NCI-H2081 (cell line): ENCODE measurements at places on chromosomes 6 and 20.
A peak's percentile ranks its signal among the peaks of the same experiment; 100 is the strongest.

GRCh38 chr6:109963598-109964170 is 14.4 kb upstream of the GPR6 start:
- DNase-seq = no peak

- no peak for DNase-seq
Observed at GRCh38 chr6:149888093-149888492, 9.8 kb downstream of the RAET1E start.

GRCh38 chr20:20083807-20084206 is 31.5 kb downstream of the CFAP61 start:
- DNase-seq = peak; percentile 83

GRCh38 chr6:114998492-114998891 is 655.7 kb upstream of the HS3ST5 start:
- DNase-seq = no peak

DNA sequence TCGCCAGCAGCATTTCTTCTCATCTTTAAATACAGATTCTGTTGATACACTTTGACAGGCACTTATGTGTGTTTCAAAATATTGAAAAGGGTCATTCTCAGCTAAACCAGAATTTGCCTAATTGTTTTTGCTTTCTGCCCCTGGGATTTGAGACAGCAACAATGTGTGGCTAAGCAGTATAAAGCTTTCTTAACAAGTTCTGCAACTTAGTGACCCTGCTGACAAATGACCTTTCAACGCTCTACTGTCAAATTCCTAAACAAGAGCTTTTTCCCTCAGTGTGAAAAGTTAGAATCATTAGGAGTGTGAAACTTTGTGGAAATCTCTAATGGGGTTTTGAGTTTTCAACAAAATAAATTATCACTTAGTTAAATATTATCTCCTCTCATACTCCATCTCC is 414.6 kb downstream of the RFPL4B start:
- no peak for DNase-seq

DNA sequence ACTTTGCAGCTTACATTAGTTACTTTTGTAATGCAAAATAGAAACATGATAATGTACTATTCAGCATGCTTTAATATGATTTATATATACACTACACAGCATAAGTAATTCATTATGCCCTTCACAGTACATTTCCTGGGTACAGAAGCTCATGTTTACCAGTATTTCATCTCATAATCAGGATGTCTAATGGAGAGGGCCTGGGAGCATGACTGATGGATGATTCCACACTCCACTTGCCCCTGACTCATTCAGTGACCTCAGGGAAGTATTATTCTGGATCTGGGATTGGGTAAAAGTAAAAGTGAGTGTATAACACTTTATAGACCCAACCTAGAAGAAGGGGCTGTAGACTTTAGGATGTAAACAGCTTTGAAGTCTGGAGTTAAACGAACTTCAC is 31.4 kb upstream of the BACH2 start:
- DNase-seq = no peak

- no peak for DNase-seq
Observed at GRCh38 chr20:50373674-50374286, 136.4 kb upstream of the PTPN1 start.

DNA sequence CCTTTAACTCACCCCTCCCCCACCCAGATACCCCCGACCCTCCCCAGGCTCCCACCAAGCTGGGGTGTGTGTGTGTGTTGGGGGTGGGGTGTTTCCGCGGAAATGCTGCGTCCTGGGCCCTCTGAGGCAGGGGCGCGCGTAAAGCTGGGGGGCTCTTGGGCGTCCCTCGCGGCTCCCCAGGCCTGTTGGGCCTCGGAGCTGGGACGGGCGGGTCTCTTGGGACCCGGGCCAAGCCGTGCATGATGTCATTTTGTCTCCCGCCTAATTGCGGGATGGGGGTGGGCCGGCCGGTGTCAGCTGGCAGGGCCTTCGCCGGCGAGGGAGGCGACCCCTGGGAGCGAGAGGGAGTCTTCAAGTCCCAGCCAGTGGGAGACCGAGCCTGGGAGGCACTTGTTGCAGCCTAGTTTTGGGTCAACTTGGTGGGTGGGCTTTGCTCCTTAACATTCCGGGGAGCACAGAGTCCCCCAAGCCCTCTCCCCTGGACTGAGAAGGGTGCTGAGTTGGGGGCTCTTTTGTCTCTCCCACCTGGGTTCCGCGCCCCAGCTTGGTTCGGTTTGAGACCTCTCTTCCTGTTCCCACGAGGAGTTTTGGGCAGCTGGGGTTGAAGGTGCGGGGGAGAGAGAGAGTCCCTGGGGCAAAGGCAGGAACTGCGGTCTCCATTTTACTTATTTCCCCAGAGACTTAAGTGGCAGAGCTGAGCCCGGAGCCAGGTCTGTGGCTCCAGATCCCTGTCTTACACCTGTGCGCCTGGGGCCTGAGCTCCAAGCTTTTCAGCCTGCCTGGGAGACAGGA is 623 bp downstream of the MYBL2 start:
- DNase-seq = no peak

DNA sequence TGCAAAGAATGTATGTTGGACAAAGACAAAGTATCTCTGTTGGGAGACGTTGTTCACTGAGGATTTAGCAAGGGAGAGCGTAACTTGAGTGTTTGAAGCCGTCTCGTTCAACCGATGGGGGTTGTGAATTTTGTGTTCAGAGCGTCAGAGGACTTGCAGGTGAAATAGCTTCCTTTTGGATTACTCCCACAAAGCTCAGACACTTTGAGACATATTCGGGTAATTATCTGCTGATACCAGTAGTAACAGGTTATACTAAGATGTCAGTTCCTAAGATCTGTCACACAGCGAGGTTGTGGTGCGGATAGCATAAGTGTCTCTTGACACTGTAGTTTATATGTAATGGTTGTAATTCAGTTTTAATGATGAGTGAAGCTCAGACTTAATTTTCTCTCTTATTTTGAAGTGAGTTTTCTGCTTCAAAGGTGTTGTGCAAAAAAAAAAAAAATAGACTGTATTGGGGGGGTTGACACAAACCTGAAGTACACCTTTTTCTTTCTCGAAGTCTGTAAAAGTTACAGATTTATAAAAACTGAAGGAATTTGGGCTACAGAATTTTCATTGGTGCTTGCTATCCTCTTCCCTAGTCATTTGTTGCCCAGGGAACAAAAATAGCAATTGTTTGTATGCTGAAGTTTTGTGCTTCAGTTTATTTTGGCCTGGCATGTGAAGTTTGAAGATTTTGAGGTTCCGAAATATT is 1.7 kb downstream of the ASXL1 start:
- DNase-seq = no peak

DNA sequence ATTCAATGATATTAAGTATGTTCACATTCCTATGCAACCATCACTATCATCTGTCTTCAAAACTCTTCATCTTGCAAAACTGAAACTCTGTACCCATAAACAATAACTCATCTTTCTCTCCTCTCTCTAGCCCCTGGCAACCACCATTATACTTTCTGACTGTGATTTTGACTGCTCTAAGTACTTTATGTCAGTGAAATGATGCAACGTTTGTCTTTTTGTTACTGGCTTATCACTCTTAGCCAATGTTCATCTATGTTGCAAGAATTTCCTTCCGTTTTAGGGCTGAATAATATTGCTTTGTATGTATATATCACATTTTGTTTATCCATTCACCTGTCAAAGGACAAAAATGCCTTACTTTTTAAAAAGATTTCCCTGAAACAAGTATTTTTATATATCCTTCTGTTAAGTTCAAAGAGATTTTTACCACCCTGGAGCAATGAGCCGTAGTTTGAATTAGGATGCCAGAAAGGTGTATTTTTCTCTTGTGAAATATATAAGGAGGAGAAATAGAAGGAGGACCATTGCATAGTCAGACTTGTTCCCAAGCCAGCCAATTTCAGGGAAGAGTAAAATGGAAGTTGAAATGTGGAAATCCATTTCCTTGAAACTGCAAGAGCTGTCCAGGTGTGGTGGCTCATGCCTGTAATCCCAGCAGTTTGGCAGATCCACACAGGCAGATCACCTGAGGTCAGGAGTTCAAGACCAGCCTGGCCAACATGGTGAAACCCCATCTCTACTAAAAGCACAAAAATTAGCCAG is 4.0 kb upstream of the CGAS start:
- no peak for DNase-seq
